Mammary epithelial cell (primary cell): ENCODE measurements at places on chromosomes 1 and 21. TPM values are rescaled to one million over a fixed set of nuclear protein-coding genes. Genes with fewer than 3 reads are reported as not detected.

The SYTL1 gene
- 33.0 TPM for polyA plus RNA-seq

The SPRR1B gene
- polyA plus RNA-seq = 168 TPM

The AZIN2 gene
- 3.4 TPM for polyA plus RNA-seq

- DNase-seq = peak; percentile 36
Observed at GRCh38 chr1:47209725-47210325, 20.0 kb upstream of the PDZK1IP1 start.

GRCh38 chr1:204545202-204545601 is 29.0 kb downstream of the MDM4 start:
- peak; percentile 26 for DNase-seq

DNA sequence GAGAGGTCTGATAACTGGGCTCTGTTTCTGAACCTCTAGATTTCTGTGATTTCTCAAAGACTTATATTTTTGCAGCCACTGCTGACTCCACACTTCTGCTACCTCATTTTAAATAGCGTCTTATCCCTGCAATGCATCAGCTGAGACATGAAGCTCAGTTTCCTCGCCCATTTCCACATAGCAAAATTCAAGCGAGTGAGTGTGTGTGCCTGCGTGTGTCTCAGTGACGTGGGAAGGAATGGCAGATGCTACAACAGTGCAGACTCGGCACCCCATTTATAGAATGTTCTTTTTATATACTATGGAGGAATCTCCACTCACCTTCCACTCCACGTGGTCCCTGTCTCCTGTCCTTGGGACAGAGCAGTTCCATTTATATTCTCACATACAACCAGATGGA is 35.7 kb downstream of the ZMYND12 start:
- DNase-seq = no peak

- peak; percentile 60 for DNase-seq
Observed at GRCh38 chr1:85224734-85225623, 24.2 kb upstream of the SYDE2 start.

- DNase-seq = no peak
Observed at GRCh38 chr1:12034381-12034801, 15.1 kb downstream of the MIIP start.

GRCh38 chr1:109488201-109488600 is 4.5 kb downstream of the ATXN7L2 start:
- no peak for DNase-seq

DNA sequence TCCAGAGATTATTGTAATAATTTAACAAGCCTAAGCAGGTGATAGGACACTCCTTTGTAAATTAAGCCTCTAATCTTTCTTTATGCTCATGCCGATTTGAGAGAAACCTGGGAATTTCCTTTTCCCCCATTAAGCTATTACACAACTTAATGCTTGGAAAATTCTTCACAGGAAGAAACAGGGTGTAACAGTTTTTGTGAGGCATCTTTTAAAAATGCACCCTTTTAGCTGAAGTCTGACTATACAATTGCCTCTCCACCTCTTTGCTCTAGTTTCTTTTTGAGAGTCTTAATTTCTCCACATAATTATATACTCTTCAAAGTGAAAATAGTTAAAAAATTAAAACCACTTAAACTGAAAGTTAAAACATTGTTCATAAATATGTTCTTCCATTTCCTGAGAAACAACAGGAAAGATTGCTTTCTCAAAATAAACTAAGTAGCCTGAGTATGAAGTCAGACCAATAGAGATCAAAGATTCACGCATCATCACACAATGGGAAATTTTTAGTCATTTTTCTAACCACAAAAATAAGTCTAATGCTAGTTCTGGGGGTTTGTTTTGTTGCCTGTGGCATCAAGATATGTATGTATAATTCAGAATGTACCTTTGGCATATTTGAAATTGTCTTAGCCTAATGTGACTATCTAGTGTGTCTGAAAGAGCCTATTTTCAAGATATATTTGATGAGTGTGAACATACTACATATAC is 34.7 kb downstream of the LRRC8D start:
- peak; percentile 74 for DNase-seq

DNA sequence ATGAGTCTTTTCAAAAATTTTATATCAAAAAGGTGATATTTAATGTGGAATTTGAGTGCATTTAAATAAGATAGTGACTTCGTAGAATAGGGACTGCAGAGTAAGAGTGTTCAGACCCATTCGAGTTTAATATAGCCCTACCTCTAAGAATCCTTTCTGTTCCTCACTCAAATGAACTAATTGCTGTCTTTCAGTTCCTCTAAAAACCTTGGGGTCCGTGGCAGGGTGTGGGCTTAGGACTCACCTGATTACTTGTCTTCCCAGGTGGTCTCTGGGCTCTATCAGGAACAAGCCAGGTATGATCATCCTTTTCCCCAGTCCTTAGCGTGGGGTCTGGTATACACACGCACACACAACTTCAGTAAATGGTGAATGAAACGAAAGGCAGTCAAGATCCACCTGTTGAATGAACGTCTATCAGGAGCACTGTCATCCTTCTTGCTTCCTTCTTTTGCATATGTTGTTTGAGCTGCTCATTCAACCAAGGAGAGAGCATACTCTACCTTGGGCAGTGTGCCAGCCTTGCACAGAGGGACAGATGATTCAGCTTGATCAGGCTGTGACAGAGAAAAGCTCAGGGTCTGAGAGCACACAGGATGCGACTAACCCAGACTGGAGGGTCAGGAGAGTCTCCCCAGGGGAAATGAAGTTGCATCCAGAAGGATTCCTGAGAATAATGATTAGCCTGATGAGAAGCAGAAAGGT is 1.2 kb upstream of the RNF11 start:
- peak; percentile 60 for DNase-seq

GRCh38 chr1:226085675-226086285 is 23.3 kb downstream of the H3-3A start:
- DNase-seq = no peak

GRCh38 chr1:55751776-55752175 is 536.6 kb upstream of the USP24 start:
- DNase-seq = no peak

GRCh38 chr1:59156051-59156450 is 140.8 kb upstream of the FGGY start:
- no peak for DNase-seq
